ENCODE measurements at places on chromosomes 3 and 15.

DNA sequence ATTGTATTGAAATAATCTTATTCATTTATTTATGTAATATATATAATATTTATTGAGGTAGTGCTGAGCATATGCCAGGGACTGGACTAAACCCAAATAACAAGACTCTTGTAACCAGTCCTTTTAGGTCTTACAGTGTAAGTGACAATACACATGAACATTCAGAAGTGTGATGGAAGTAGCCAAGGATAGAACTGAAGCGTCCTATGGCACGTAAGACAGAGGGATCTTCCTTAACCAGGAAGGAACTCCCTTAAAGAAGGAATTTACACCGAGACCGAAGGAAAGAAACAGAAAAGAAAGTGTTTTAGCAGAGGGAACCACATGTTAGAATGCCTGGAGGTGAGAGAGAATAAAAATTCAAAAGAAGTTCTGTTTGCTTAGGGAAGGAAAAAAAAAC is 23.6 kb upstream of the CLDN1 start:
- DNase-seq = no peak

GRCh38 chr15:43550527-43551363 is 33.3 kb downstream of the MAP1A start:
- no peak for DNase-seq

- DNase-seq = no peak
Observed at GRCh38 chr15:38389924-38390542, 63.9 kb upstream of the FAM98B start.

DNA sequence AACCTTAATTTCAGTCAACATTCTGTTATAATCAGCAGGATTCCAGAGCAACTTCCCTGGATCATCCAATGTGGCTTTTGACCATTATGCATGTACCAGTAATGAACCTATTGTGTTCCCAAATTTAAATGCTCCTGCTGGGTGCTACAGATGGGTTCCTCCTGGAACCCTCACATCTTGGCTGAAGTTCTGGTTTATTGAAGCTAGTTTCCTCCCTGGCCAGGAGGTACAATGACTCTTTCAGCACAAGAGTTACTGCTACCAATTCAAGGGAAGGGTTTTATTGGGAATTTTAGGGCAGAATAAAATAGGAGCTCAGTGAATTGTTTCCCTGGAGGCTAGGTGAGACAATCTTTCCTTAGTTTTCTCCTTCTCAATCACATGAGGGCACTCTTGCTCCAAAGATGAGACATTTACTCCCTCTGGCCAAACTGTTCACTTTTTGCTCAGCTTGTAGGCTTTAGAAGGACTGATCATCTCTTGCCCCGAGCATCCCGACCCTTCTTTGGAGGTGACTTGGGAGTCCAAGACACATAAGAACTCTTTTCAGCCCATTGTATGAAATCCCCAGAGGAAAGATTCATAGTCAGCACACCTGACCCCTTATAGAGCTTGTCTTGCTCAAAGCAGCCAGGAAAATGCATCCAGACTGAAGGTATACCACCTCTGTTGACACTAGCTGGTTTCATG is 8.8 kb upstream of the NPHP3 start:
- DNase-seq = no peak

GRCh38 chr15:48718646-48719045 is 73.1 kb upstream of the FBN1 start:
- DNase-seq = no peak
